ENCODE measurements at places on chromosomes 1 and 21. TPM values are rescaled to one million over a fixed set of nuclear protein-coding genes. Genes with fewer than 3 reads are reported as not detected.
A peak's percentile ranks its signal among the peaks of the same experiment; 100 is the strongest.

- no peak overlapping the region for H3K27ac ChIP-seq
- no peaks in the 10 kb centered on the region for H3K36me3 ChIP-seq
- H3K27me3 ChIP-seq, result no peaks in the 10 kb centered on the region
- peaks cover 7% of the 10 kb centered on the region for H3K4me1 ChIP-seq
- no peak for DNase-seq
Observed at GRCh38 chr1:203754455-203754864, 10.5 kb upstream of the LAX1 start.

DNA sequence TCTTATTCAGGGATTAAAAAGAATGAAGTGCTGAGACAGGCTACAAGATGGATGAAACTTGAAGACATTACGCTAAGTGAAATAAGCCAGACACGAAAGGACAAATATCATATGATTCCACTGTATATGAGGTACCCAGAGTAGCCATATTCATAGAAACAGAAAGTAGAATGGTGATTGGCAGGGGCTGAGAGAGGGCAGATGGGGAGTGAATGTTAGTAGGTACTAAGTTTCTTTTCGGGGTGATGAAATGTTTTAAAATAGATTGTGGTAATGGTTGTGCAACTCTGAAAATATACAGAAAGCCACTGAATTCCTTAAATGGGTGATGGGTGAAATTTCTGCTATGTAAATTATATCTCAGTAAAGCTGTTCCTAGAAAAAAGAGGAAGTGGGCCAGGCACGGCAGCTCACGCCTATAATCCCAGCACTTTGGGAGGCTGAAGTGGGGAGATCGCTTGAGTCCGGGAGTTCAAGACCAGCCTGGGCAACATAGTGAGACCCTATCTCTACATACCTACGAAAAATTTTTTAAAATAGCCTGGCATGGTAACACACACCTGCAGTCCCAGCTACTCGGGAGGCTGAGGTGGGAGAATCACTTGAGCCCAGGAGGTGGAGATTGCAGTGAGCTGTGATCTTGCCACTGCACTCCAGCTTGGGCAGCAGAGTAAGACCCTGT lies 15.9 kb downstream of the SLC27A3 start:
- H3K4me3 ChIP-seq, result peak overlapping the region; percentile 73
- H3K27ac ChIP-seq, result peak overlapping the region; percentile 98
- H3K36me3 ChIP-seq, result no peaks in the 10 kb centered on the region
- H3K27me3 ChIP-seq, result no peaks in the 10 kb centered on the region
- no peak for DNase-seq
- peaks cover 4% of the 10 kb centered on the region for H3K4me1 ChIP-seq

- DNase-seq, result no peak
- H3K4me3 ChIP-seq, result no peak overlapping the region
- no peaks in the 10 kb centered on the region for H3K27me3 ChIP-seq
- no peak overlapping the region for H3K27ac ChIP-seq
- peaks cover 14% of the 10 kb centered on the region for H3K4me1 ChIP-seq
Observed at GRCh38 chr1:234881893-234882771, 246.5 kb downstream of the TOMM20 start.

DNA sequence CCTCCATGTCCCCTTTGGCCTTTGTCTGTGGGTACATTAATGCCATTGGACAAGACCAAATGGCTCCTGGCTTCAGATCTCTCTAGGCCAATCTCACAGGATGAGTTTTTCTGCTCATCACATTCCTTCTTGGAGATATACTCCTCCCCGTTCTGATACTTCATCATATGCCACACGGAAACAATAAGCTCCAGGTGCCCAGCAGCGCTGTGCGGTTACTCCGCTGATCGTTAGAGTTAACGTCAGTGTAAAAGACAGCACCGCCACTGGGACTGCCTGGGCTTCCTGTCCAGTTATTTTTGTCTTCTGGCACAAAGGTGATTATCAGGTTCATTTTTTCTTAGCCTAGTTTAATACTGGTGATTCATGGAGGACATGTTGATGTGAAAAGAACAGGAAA lies 22.5 kb downstream of the CACHD1 start:
- no peak overlapping the region for H3K4me3 ChIP-seq
- H3K27ac ChIP-seq, result no peak overlapping the region
- DNase-seq, result no peak
- peaks cover 3% of the 10 kb centered on the region for H3K4me1 ChIP-seq

- H3K27ac ChIP-seq, result no peak overlapping the region
- H3K4me1 ChIP-seq, result peaks cover 13% of the 10 kb centered on the region
- no peaks in the 10 kb centered on the region for H3K36me3 ChIP-seq
- no peaks in the 10 kb centered on the region for H3K27me3 ChIP-seq
Observed at GRCh38 chr1:77538956-77539518, 143.4 kb downstream of the ZZZ3 start.

GRCh38 chr1:113652771-113653170 lies 106.5 kb downstream of the PHTF1 start:
- H3K36me3 ChIP-seq, result no peaks in the 10 kb centered on the region
- H3K4me1 ChIP-seq, result no peaks in the 10 kb centered on the region
- H3K27me3 ChIP-seq, result no peaks in the 10 kb centered on the region
- no peak overlapping the region for H3K4me3 ChIP-seq
- H3K27ac ChIP-seq, result no peak overlapping the region

GRCh38 chr1:150775276-150775675 lies 9.7 kb upstream of the CTSS start:
- no peak for DNase-seq
- no peak overlapping the region for H3K27ac ChIP-seq
- no peak overlapping the region for H3K4me3 ChIP-seq
- no peaks in the 10 kb centered on the region for H3K27me3 ChIP-seq

DNA sequence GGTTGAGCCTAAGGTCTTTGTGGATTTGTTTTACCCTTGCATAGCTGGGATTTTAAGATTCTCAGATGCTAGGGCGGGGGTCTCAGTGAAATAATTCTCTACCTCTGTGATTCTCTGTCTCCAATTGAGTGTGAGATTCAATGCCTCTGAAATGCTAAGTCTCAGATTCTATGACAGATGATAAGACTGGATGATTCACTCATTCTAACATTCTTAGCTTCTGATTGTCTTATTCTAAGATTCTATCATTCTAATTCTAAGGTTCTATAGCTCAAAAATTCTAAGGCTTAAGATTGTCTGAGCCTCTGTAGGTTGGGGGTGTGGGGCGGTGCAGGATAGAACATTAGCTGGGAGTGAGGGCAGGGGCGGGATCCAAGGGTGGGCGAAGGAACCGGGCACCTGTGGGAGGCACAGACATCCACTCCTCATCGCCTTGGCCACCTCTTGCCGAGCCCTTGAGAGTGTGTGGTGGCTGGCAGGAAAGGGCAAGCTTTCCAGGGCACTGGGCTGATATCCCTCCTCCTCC lies 29.5 kb downstream of the ADGRB2 start:
- H3K36me3 ChIP-seq, result no peaks in the 10 kb centered on the region
- no peak overlapping the region for H3K4me3 ChIP-seq
- H3K4me1 ChIP-seq, result no peaks in the 10 kb centered on the region
- DNase-seq, result no peak
- no peak overlapping the region for H3K27ac ChIP-seq
- no peaks in the 10 kb centered on the region for H3K27me3 ChIP-seq

- no peak overlapping the region for H3K27ac ChIP-seq
- DNase-seq, result no peak
- no peak overlapping the region for H3K4me3 ChIP-seq
- H3K4me1 ChIP-seq, result peaks cover 10% of the 10 kb centered on the region
- no peaks in the 10 kb centered on the region for H3K36me3 ChIP-seq
Observed at GRCh38 chr1:33899746-33900145, 35.9 kb downstream of the HMGB4 start.

DNA sequence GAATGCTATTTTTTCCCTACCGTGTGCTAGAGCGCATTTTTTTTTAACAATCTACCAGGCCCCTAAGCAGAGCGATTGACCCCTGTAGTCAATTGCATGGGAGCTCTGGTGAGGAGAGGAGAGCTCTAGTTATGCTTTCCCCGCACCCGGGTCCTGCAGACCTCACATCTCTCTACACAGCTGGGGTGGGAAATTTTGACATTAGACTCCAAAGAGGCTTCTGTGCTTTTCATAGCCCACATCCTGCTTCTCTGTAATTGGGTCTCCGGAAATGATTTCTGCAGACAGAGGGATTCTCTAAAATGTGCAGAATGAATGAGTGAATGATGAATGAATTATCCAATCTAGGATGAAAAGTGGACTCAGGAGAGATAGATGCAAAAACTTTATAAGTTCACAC lies 41.5 kb upstream of the DUSP10 start:
- no peaks in the 10 kb centered on the region for H3K27me3 ChIP-seq
- no peak for DNase-seq
- no peaks in the 10 kb centered on the region for H3K4me1 ChIP-seq

GRCh38 chr1:55067022-55067778 lies 27.9 kb downstream of the PCSK9 start:
- peaks cover 40% of the 10 kb centered on the region for H3K36me3 ChIP-seq
- H3K4me3 ChIP-seq, result no peak overlapping the region

DNA sequence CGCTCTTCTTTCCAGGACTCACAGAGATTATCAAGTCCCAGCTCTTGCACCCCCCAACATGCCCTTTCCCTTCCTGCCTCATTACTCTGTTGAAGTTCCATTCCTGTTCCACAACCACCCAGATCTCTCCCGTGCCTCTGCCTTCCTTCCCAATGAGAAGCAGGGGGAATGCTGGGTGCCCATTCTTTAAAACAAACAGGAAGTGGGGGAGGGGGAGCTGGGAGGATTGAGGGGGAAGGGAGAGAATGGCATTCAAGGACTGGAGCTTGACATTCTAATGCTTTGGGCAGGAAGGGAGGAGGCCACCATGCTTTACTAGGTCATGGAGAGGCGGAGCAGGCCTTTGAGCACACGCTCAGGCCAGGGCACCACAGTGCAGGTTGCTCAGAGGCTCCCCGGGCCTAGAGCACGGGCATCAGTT lies 150.3 kb upstream of the IRF2BP2 start:
- H3K4me1 ChIP-seq, result peaks cover 6% of the 10 kb centered on the region
- H3K27me3 ChIP-seq, result no peaks in the 10 kb centered on the region
- DNase-seq, result no peak
- no peak overlapping the region for H3K27ac ChIP-seq
- no peak overlapping the region for H3K4me3 ChIP-seq

TENT5C gene
- 5.4 TPM for total RNA-seq

SPRR1A gene
- not detected for total RNA-seq

FCER1G gene
- total RNA-seq, result 82.9 TPM

OR6K3 gene
- not detected for total RNA-seq

MAP10 gene
- total RNA-seq, result 1.5 TPM

PDE9A gene
- 4.7 TPM for total RNA-seq
